NB4 (cell line): ENCODE measurements at places on chromosomes 13 and 19.

DNA sequence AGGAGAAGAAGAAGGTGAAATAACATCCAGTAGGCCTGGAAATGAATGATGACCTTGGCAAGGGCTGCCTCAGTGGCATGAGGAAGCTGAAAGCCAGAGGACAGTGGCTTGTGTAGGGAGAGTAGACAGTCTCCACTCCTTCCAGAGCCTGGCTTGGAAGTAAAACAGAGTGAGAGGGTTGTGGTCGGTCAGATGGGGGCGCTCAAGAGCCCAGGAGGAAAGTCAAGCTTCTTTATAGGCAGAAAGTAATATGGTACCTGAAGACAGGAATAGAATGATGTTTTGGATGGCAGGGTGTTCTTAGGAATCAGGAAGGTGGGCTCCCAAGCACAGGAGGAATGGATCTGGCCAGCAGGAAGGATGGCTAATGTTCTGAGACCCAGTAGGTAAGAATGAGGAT, 75.1 kb upstream of the TSC22D1 start:
- no peak for DNase-seq

GRCh38 chr19:1468821-1469254, 10.2 kb downstream of the C19orf25 start:
- DNase-seq: no peak

GRCh38 chr13:40983259-40983658, 35.9 kb downstream of the ELF1 start:
- no peak for DNase-seq

- no peak for DNase-seq
Observed at GRCh38 chr13:66665991-66666390, 564.1 kb downstream of the PCDH9 start.

GRCh38 chr19:36099166-36099785, 11.7 kb upstream of the OVOL3 start:
- DNase-seq: no peak

GRCh38 chr13:37960427-37960826, 90.9 kb upstream of the TRPC4 start:
- DNase-seq: no peak

DNA sequence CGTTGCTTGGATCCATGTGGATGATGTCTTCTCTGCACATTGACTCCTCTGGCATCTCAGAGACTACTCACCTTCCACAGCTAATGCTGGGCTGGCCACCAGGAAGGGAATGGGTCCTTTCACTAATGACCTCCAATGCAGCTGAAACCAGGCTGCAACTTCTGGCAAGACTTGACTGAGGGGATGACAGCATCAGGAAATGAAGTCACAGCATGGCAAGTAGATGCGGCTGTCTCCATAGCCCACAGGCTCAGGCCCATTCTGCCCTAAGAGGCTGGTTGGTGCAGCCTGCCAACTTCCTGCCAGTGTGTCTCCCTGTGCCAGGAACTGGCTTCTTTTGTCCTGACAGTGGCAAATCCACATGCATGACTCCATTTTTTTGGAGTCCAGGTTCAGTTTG, 467.3 kb downstream of the TSHZ3 start:
- no peak for DNase-seq

- no peak for DNase-seq
Observed at GRCh38 chr13:74329962-74330361, 195.8 kb upstream of the KLF12 start.

DNA sequence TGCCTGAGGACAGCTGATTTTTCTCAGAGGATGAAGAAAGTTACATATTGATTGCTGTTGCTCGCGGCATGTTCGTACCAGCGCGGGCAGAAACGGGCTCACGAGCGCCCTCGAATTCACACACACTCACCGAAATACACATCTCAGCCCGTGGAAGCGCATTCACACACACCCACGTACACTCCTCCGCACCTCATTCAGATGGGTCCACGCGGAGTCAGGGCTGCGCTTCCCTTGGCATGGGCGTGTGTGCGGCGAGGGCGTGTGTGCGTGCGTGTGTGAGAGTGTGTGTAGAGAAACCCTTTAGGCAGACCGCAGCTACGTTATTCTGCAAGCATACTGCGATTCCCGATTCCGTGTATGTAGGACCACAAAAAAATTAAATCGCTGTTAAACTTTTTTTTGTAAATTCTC, 2.1 kb upstream of the PCDH17 start:
- DNase-seq: no peak

- DNase-seq: peak; percentile 72
Observed at GRCh38 chr19:34961775-34962686, 2.0 kb downstream of the ZNF792 start.

- DNase-seq: no peak
Observed at GRCh38 chr19:56301155-56301554, 13.5 kb downstream of the ZSCAN5A start.

DNA sequence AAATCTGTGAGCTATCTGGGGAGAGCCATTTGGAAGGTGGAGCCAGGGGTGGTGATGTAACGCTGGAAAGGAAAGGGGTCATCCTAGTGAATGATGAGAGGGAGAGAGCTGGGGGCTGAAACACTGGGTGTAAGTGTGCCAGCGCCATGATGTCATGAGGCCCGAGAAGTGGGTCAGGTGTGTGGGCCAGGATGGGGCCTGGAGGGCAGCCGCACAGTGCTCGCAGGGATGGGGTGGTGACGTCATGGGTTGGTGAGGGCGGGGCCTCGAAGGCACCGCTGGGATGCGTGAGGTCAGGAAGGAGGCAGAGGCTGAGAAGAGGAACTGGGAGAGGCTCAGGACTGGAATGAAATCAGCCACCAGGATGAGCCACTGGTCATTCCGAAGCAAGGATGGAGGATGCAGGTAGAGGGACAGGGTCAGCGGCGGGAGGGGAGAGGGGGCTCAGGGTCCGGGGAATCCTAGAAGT, 4.4 kb downstream of the CCDC61 start:
- no peak for DNase-seq

GRCh38 chr19:46634045-46634655, 1.9 kb downstream of the GNG8 start:
- DNase-seq: peak; percentile 94

GRCh38 chr19:38044267-38045111, 137.5 kb downstream of the SIPA1L3 start:
- DNase-seq: no peak
